Right ventricle myocardium superior (tissue), 1 donor: ENCODE measurements at places on chromosomes 6 and 20.
A peak's percentile ranks its signal among the peaks of the same experiment; 100 is the strongest.

GRCh38 chr6:82415820-82416219 lies 52.2 kb downstream of the TPBG start:
- no peak for DNase-seq

DNA sequence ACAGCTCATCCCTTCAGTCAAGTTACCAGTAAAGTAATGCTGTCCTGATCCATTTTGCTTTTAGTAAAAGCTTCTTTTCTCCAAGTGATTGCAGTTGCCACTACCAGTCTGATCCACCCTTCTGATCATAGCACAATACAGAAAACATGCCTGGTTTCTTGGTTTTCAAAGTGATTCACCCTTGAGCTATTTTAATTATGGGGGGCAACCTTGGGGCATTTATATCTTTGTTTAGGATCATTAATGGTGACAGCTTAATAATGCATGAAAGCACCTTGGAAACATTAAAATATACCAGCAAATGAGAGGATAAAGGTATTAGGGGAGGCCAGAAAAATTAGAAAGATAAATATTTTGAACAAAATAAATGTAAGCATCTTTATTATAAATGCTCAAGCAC lies 38.4 kb downstream of the LRRC1 start:
- no peak for DNase-seq

GRCh38 chr6:143743301-143744166 lies 65.8 kb downstream of the PHACTR2 start:
- DNase-seq, result peak; percentile 49

DNA sequence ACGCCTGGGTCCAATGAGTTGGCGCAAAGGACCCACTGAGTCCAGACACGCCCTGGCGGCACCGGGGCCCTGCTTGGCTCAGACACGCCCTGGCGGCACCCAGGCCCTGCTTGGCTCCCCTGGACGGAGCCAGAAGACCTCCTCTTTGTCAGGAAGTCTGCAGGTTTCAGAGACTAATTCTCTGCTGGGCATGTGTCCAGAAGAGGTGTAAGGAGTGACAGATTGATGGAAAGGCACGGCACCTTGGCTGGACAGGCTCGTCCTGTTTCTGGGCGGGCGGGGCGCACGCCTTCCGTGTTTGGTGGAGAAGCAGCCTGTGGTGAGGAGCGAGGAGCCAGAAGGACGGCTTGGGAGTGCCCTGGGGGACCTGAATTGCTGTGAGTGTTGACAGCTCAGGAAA lies 23.1 kb upstream of the DACT2 start:
- no peak for DNase-seq

DNA sequence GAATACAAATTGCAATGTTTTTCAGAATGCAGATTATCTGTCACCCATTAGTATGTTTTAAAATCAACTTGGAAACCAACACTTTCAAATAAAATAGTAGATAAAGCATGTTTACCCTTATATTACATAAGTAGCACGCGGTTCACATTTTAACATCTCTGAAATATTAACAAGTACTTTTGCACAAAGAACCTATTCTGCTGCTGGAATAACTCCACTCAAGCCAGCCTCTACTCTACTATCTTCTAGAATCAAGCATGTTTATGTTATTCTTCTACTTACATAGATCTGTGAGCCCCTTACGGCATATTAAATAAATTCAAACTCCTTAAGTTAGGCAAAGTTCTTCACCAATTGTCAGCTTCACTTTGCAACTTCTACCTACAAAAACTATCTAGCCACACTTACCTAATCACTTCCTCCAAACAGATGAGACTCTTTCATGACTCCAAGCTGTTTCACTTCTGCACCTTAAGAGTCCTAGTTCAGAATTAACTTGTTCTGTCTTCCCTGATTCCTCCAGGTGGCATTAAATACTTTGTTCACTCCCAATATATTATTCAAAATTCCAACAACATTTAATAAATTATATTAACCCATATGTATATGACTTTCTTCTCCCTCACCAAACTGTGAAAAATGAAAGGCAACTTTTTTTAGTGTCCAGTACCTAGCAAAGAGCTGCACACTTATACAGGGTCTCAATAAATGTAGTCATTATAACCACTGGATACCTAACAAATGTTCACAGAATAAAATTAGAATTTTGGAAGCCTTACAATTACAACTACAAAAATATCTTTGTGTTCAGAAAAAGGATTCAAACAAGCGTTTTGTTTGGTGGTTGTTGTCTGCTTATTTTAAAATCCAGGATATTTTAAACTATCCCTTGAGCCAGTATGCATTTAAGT lies 12.1 kb downstream of the CEP85L start:
- no peak for DNase-seq

DNA sequence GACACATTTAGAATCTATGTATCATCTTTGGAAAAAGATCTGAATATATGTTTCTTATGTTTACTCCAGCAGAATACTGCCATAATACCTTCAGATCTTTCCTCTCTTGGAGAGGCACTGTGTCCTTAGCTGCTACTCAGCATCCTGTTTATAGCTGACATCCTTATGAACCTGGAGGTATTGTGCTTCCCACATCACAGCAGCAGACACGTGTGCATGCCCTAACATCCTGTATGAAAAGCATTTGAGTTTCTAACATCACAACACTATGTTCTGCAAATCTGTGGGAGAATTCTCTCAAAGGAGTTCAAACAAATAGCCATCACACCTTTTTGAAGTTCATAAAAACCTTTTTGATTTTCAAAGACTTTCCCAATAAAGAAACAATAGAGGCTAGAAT lies 216.0 kb downstream of the GJA1 start:
- no peak for DNase-seq
